ENCODE measurements at places on chromosomes 2 and 18.

DNA sequence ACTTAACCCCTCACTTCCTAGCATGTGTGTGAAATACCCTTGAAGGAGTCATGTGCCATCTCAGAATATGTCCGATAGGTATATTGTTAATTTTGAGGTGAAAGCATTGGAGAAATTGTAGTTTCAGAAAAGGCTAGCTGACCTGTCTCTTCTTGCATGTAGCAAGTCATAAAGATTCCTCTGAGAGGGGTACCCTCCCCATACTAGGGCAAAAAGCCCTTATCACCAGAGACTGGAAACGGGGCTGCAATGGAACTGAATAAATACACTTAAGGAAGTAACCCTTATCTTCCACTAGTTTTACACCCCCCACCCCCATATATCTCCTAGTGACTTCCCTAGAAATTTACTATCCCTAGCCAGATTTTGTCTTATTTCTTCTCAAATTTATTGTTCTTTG lies 1.8 kb upstream of the SF3B6 start:
- DNase-seq = no peak

GRCh38 chr2:8753609-8754008 lies 71.8 kb downstream of the ID2 start:
- DNase-seq = no peak

- DNase-seq = no peak
These were observed 22.3 kb upstream of the ERICH2 start for GRCh38 chr2:170747921-170748320.

GRCh38 chr2:55163274-55163721 lies 68.8 kb downstream of the CLHC1 start:
- no peak for DNase-seq

- DNase-seq = no peak
These were observed 121.7 kb downstream of the PXDN start for GRCh38 chr2:1622521-1623200.

DNA sequence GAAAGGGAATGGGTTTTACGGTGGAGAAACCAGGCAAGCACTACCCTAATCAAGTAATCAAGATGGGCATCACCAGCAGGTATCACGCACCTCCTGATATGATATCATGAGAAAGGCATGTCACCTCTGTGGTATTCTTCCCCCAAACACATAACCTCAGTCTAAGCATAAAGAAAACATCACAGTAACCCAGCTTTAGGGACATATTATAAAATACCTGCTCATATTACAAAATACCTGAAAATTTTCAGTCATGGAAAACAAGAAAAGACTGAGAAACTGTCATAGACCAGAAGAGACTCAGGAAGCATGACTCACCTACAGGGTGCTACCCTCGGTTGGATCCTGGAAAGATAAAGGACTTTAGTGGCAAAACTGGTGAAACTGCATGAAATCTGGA lies 30.5 kb downstream of the GCKR start:
- no peak for DNase-seq

DNA sequence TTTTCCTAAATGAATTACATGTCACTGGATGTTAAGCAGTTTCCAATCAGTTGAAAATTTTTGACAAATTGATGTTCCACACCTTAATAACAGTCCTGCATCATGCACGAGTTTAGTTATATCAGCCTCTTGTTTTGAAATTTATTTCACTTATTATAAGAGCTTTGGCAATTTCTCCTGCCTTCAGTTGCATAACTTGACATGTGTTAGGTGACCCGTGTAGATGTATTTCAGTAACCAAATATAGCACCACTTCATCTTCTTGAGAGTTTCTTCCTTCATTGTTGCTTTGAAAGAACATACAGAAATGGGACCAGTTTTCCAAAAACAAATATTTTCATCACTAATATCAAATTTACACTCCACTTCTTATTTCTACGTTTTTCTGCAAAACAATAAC lies 202.7 kb downstream of the PDE11A start:
- DNase-seq = no peak

- DNase-seq = no peak
These were observed 155.8 kb upstream of the RND3 start for GRCh38 chr2:150643114-150643725.

GRCh38 chr2:158965641-158966040 lies 2.8 kb upstream of the TANC1 start:
- no peak for DNase-seq

All from bone marrow (tissue), 2 donors.